ENCODE measurements at places on chromosomes 4 and X. TPM values are rescaled to one million over a fixed set of nuclear protein-coding genes. Genes with fewer than 3 reads are reported as not detected.

- DNase-seq: no peak
Measured at GRCh38 chr4:147396105-147396504, 84.8 kb upstream of the EDNRA start.

GRCh38 chr4:25100021-25100555 is 60.2 kb downstream of the SEPSECS start:
- no peak for DNase-seq

Gene SPANXN3
- not detected for total RNA-seq

Gene CCDC120
- total RNA-seq: 33.5 TPM

- no peak for DNase-seq
Measured at GRCh38 chrX:118552121-118552900, 56.7 kb downstream of the DOCK11 start.

Gene GPRIN3
- 1.6 TPM for total RNA-seq

GRCh38 chr4:87057835-87058355 is 123.1 kb downstream of the AFF1 start:
- no peak for DNase-seq

GRCh38 chrX:152632445-152633097 is 5.1 kb upstream of the GABRQ start:
- DNase-seq: no peak

DNA sequence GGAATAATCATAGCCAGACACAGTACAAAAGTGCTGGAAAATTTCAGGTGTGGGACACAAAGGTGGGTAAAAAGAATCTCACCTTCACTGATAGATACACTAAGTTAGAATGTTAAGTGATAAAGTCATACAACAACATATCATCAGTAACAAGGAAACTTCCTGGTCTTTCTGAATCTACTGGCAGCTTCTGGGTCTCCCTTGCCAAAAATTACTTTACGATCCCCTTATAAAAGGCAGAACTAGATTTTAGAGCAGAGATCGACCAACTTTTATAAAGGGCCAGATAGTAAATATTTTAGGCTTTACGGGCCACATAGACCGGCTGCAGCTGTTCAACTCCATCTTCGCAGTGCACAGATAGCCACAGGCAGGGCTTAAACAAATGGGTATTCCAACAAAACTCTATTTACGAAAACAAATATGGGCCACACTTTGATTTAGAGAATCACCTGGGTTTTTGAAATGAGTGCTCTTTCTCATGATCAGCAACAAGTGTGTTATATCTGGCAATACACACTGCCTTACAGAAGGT is 159.9 kb downstream of the AASDH start:
- no peak for DNase-seq

- DNase-seq: no peak
Measured at GRCh38 chrX:77922787-77923186, 12.3 kb downstream of the ATP7A start.

Gene PF4V1
- not detected for total RNA-seq

Gene MRPS18C
- total RNA-seq: 43.8 TPM

Gene FAAH2
- 11.2 TPM for total RNA-seq

DNA sequence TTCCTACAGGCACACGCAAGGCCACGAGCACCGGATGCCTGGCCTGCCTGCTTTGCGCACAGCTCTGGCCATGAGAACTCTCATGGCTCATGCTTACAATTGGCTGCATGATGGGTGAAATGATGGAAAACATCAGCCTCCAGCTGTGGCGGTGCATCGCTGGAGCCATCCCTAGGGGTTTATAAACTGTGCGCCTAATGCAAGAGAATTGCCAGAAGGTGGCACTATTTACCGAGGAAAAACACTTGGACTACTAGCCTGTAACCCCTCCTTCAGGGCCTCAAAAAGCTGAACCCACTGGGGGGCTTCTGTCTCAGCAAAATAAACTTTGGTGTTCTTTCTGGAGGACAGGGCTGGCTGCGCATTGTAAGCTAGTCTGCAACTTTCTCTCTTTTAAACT is 51.9 kb downstream of the PHKA2 start:
- no peak for DNase-seq

Gene ADH1B
- total RNA-seq: not detected

DNA sequence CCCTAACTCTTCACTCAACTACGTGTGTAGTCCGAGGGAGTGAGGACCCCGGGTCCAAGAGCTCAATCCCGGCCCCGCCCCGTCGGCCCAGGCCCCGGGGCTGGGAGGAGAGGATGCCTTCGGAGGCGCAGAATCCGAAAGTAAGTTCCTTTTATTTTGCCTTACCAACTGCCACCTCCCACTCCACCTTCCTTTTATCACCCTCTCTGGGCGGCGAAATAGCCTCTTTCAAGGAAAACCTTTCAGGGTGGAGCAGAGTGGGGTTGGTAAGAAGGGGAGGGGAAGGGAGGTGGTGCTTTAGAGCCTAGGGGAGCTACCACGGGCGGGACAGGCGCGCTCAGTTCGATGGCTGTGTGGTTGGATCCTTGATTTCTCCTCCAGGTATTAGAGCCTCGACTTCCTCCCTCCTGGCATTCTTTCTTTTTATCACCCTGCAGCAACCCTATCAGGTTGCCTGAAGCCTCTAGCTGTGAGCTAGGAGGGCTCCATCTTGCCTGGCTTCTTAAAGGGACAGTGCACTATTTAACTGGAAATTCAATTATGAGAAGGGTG is 191.2 kb downstream of the RRAGB start:
- no peak for DNase-seq

DNA sequence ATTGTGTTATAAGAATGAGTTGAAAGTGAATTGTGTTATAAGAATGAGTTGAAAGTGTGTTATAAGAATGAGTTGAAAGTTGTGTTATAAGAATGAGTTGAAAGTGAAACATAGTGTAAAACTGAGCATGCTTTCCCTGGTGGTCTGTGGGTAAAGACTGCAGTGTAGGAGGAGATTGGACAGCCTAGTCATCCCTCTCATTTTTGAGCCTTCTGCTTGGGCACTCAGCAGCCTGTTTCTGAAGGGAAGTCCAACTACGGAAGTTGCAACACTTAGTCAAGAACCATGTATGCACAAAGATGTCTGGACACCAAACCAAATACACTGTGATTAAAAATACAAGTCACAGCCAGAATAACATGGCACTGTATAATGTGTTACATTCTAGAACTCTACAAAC is 72.6 kb downstream of the ANK2 start:
- no peak for DNase-seq

DNA sequence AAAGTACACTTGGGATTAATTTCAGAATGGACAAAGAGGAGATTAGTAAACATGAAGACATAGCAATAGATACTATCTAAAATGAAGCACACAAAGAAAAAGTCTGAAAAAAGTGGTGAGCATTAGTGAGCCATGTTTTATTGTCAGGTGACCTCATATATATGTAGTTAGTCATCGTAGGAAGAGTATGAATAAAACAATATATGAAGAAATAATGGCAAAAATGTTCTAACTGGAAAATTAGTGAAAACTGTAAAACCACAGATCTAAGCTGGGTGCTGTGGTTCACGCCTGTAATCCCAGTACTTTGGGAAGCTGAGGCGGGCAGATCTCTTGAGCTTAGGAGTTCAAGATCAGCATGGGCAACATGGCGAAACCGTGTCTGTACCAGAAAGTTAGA is 67.9 kb downstream of the RBPJ start:
- DNase-seq: no peak

DNA sequence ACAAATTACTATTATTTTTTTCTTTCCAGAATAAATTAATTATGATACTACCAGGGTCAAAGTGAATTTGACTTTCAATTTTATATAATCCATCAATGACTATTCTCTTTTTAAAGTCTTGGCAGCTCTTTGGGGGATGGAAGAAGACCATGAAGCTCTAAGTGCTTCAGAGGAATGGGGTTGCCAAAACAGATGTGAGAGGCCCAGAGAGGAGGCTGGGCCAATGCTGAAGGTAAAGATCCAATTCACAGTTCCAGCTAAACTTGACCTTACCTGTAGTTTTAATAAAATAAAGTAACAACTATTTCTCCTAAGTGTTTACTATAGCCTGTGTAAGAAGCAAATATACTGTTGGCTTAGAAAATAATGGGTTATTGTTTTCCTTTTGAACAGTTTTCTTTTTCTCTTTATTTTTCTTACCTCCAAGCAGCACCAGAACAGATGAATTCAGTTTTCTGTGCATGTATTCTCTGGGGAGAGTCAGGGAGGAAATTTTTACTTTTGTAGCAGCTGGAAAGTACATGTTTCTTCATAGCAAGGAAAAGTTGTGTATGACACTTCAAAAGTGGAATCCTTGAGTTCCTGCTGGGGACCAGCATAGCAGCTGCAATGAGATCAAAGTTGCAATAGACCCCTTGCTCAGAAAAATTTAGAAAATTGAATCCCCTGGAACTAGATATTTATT is 104.9 kb downstream of the CEP44 start:
- DNase-seq: no peak

GRCh38 chr4:20318001-20318908 is 66.5 kb downstream of the SLIT2 start:
- no peak for DNase-seq

- DNase-seq: no peak
Measured at GRCh38 chrX:18422886-18423285, 2.5 kb upstream of the CDKL5 start.

GRCh38 chr4:6342530-6343293 is 73.1 kb downstream of the WFS1 start:
- no peak for DNase-seq

- no peak for DNase-seq
Measured at GRCh38 chr4:142815834-142816233, 30.3 kb downstream of the INPP4B start.

DNA sequence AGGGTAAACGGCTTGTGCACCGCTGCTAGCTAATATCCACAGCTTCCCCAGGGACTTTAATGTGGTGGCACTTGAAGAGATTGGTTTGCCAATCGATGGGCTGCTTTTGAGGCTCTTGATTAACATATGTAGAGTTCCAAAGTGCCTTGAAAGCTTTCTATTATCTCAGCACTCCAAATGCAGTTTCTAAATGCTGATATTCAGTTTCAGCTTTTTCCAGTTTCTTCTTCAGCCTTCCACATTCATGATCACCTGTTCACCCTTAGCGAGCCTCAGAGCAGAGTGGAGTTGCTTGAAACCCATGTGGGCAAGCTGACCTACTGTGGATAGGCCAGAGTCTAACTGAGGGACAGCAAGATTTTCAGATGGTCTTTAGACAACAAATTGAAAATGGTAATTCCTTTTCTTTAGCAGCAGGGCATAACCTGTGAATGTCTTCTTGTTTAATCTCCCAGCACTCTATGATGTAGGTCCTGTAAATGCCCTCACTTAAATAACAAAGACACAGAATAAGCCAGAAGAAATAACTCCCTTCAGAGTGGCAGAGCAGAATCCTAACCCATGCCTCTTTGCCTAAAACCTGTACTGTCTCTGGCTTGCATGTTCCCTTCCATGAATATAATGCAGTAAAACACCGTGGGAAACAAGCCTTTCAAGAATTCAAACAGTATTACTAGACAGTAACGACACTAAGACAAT is 99.8 kb downstream of the TSPAN5 start:
- no peak for DNase-seq

Gene ZFP42
- total RNA-seq: 18.9 TPM

DNA sequence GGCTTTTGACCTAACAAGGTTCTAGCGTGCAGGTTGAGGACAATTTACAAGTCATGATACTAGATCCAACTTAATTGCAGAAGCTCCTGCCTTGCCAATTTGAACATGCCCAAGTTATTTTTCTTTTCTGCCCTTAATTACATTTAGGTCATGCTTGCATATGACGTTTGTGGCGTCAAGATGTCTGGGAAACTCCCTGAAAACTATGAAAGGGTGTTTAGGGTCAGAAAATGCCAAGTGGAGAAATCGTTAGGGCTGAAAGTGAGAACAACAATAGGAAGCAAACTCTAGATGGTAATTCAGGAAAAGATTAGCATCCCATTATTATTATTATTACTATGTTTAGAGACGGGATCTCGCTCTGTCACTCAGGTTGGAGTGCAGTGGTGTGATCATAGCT is 38.2 kb upstream of the PLAC8 start:
- no peak for DNase-seq

Gene HS6ST2
- 23.1 TPM for total RNA-seq

Gene SATL1
- 0.72 TPM for total RNA-seq

- no peak for DNase-seq
Measured at GRCh38 chrX:98203800-98204199, 1320.1 kb downstream of the RPA4 start.

Gene ARHGEF6
- 0.98 TPM for total RNA-seq

GRCh38 chr4:87669373-87669772 is 19.3 kb downstream of the DMP1 start:
- DNase-seq: no peak

DNA sequence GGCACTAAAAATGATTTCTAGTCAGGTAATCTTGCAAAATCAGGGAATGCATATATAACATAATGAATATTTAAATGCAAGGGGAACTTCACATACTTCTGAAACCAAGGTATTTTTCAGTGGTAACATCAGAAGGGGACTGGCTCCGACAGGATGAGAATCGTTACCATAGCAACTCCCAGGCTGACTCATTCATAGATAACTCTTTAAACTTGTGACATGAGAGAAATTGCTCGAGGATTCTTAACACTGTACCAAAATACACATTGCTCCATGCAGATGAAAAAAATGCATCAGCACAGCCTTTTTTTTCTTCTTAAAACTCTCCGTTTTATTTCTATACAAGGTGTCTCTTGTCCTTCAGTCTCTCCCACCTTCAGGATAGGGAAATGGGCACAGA is 114.3 kb downstream of the GABRB1 start:
- no peak for DNase-seq

GRCh38 chr4:578451-579443 is 2.7 kb upstream of the TMEM271 start:
- no peak for DNase-seq

GRCh38 chrX:118497180-118497818 is 1.7 kb downstream of the DOCK11 start:
- DNase-seq: no peak

Gene BEX1
- 12.2 TPM for total RNA-seq

DNA sequence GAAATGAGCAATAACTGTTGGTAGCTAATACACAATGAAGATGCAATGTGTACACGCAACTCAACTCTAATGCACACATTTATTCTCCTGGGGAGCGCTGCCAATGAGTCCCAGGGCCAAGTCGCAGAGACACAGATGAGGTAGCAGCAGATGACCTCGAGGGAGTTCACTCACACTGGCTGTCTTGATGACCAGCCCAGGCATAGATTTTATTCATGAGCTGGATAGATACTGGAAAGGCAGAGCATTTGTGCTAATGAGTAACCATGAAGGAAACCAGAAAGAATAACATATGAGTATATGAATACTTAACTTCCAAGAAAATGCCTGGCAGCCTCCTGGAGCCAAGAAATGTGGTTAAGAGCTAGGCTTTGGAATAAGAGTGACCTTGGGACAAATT is 42.3 kb downstream of the RASL11B start:
- no peak for DNase-seq

Gene CHRDL1
- 6.3 TPM for total RNA-seq

GRCh38 chr4:24252121-24252520 is 332.2 kb downstream of the DHX15 start:
- DNase-seq: no peak

Gene SSX4
- total RNA-seq: not detected

- no peak for DNase-seq
Measured at GRCh38 chr4:95833711-95834194, 6.1 kb upstream of the PDHA2 start.

- no peak for DNase-seq
Measured at GRCh38 chr4:22574424-22574823, 58.6 kb upstream of the ADGRA3 start.

- DNase-seq: no peak
Measured at GRCh38 chr4:137422666-137423065, 109.6 kb downstream of the PCDH18 start.

All from mesothelial cell of epicardium (in vitro differentiated cells).